ENCODE measurements at places on chromosomes 16 and 17.

DNA sequence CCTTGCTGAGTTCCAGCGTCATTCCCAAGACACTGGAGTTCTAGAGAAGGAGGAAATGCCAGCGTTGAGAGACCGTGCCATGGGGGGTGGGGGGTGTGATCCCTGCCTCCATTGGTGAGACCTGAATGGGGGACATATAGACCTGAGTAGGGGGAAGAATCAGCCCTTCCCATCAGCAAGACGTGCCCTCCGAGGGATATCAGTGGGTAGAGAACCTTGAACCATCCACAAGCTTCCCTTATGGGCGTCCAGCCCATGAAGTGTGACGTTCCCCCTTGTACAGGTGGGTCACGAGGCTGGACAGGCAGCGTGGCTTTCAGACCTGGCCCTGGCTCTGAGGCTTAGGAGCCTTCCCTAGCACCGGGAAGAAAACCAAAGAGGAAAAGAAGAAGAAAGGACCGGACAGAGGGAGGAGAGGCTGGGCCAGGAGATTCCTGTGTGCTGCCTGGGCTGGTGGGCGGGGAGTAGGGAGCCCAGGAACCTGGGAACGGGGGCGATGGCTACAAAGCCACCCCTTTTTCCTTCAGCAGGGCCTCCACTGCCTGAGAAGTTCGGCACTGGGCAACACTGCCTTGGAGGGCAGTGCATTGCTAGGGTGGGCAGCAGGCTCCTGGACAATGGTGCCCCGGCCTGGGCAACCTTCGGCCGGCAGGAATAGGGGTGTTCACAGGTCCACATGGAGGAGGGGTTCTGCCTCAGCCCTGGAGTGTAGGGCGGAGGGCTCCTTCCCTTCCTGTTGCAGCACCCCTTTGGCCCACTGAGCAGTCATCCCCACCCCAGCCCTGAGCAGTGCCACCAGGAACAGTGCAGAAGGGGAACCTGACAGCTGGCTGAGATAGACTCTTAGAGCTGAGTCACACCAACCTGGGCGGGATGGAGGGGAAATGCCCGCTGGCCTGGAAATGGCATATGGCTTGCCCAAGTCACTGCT is 7.2 kb downstream of the RAB11FIP4 start:
- no peak for DNase-seq

GRCh38 chr17:42246515-42246914 is 29.7 kb downstream of the STAT5B start:
- DNase-seq: no peak

DNA sequence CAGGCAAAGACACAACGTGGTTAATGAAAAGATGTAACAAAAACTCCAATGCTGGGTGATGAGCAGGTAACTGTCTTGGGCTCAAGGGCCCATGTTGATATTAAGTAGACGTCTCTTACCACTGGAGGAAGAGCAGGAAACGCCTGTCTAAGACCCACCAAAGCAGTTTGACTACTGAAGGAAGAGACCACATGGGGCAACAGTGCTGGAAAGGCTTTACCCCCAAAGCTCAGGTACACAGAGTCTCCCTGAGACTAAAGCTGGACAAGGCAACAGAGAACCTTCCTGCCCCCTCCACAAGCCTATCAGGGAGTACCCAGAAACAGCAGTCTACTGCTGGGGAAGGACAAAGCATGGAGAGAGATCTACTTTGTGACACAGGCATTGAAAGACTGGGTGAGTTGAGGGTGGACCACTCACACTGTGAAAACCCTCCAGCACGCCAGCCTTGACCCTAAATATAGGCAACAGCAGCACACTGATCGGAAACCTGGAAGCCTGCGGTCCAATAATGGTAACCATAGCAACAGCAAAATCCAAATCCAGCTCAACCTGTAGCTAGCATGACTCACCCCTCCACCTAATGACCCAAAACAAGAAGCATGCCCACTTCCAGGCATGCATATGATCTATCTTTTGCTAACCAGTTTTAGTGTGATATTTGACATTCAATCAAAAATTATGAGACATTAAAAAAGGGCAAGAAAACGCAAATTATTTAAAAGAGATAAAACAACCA is 270.5 kb upstream of the SDK2 start:
- DNase-seq: no peak

DNA sequence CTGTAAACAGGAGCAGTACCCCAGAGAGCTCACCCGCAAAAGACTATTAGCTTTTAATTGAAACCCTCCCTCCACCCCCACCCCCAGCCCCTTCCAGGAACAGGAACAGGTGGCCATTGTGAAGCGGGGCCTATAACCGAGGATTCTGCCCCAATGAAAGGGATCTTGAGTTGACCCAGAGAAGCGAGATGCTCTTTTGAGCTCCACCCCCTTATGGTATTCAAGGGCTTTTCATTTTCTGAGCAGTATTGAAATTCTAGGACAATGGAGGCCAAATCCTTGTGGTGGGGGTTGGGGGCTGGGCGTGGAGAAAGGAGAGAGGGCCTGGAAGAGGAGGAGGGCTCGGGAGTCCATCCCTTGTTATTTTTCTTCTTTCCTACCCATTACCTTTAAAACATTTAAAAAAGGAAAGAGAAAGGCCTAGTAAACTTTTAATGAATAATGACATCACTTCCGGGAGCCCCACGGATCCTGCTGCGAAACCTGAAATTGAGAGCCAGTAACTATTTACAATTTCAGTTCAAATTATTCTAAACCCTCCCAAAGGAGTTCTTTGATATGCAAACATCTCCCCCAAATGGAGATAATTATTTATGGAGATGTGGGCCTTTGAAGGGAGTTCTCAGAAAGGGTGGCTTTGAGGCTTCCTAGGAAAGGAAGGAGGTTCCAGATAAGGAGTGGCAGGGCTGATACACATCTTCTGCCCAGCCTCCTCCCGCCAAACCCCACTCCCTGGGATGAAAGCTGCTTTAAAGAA is 30.5 kb downstream of the HS3ST3B1 start:
- no peak for DNase-seq

DNA sequence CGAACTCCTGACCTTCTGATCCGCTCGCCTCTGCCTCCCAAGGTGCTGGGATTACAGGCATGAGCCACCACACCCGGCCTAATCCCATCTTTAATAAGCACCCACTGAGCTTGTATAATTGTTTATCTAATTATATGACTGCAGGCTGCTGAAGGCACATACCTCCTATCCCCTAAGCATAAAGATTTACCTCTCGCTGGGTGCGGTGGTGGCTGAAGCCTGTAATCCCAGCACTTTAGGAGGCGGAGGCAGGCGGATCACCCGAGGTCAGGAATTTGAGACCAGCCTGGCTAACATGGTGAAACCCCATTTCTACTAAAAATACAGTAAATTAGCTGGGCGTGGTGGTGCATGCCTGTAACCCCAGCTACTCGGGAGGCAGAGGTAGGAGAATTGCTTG is 20.1 kb upstream of the YWHAE start:
- DNase-seq: no peak

- no peak for DNase-seq
Measured at GRCh38 chr16:27285676-27286196, 17.2 kb upstream of the NSMCE1 start.

- DNase-seq: no peak
Measured at GRCh38 chr17:17822189-17822588, 14.6 kb downstream of the SREBF1 start.

GRCh38 chr17:69358688-69359596 is 32.0 kb upstream of the ABCA5 start:
- no peak for DNase-seq

- DNase-seq: no peak
Measured at GRCh38 chr16:54647725-54648221, 282.9 kb upstream of the IRX5 start.

GRCh38 chr17:72613806-72614292 is 478.6 kb downstream of the SLC39A11 start:
- DNase-seq: peak; percentile 68

DNA sequence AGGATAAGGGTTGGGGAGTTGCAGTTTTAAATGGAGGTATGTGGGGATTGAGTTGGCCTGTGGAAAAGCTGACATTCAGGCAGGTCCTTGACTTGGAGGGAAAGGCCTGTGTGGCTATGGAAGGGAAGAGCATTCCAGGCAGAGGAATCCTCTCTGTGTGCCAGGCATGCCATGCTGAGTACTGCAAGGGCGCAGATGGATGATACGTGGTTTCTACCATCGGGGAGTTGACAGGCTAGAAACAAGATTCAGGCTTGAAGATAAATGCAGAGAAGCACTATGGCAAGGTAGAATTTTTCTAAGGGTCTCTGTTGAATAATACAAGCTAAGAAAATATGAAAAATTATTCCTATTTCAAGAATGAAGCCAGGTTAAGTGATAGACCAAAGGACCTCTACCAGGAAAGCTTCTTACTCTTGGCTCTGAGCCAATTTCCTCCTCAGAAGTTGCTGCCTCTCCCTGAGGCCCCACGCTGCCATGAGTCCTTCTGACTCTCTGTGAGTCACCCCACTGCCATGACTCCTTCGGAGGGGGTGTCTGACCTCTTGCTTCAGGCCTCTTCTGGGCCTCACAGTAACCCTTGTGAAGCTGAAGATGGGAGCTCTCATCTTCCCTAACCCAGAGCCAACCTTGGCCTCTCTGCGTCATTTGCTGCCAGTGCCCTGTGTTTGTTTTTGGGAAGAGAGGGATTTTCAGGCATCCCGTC is 75.8 kb downstream of the WNT3 start:
- peak; percentile 80 for DNase-seq

GRCh38 chr17:81422776-81423697 is 27.8 kb downstream of the BAHCC1 start:
- DNase-seq: peak; percentile 39

GRCh38 chr16:50302472-50303005 is 36.2 kb downstream of the ADCY7 start:
- DNase-seq: no peak

- no peak for DNase-seq
Measured at GRCh38 chr17:80761110-80761871, 216.7 kb downstream of the RPTOR start.

DNA sequence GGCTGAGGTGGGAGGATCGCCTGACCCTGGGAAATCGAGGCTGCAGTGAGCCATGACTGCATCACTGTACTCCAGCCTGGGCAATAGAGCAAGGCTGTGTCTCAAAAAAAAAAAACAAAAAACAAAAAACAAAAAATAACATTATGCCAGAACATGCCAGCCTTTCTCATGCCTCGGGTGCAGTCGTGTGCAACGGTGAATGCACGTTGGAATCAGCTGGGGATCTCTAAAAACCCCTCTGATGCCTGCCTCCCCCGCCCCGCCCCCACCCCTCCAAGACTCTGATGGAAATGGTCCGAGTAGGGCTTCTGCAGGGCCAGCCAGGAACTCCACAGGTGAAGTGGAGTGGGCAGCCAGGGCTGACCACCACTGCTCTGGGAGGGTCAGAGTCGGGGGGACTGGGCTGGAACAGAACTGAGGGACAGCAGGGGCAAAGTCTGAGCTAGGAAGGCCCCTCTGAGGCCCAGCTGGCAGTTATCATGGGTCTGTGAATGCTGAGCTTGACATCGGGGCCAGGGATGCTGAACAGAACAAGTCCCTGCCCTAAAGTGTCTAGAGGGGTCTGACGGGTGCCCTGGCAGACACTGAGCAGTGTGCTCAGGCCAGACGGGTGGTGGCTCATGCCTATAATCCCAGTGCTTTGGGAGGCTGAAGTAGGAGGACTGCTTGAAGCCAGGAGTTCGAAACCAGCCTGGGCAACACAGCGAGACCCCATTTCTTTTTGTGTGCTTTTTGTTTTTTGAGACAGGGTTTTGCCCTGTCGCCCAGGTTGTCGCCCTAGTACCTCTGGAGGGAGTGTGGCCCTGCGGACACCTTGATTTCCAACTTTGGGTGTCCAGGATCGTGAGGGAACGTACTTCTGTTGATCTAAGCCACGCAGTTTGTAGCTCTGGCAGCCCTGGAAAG is 193.4 kb upstream of the GSE1 start:
- DNase-seq: no peak

- no peak for DNase-seq
Measured at GRCh38 chr16:53495325-53495724, 7.7 kb downstream of the AKTIP start.

DNA sequence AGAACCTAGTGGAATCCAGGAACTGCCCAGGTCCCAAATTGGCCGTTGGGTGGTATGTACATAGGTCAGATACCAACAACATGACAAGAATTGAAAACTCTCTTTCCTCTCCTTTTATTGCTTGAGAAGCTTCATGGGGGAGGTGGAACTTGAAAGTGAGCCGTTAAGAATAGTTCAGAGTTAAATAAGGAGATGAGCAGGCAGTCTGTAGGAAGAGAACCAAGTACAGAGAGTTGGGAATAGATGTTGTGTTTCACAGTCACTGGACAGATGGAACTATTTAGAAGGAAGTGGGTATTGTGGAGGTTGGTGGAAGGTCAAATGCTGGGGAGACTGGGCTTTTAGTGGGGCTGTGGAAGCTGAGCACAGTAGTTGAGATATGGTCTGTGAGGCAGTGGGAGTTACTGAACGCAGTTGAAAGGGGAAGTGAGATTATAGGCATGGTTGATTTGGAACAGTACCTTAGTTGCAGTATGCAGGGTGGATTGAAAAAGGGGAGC is 26.4 kb downstream of the ARHGAP44 start:
- DNase-seq: no peak

- no peak for DNase-seq
Measured at GRCh38 chr16:84606081-84606875, 11.6 kb downstream of the COTL1 start.

DNA sequence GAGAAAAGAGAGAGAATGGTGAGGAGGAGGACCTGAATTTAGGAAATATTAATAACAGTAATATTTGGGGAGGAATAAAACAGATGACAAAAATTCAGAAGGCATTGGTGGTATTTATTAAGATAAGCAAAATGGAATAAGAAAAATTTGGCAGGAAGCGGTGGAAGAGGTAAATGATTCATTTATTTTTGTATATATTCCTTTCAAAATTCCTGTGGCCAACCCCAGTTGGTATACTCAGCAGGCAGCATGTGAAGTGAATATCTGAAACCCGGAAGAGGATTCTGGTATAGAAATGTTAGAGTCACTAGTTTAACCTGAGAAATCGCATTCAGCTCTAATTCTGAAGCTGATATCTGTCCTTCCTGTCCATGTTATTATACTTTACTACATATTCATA is 792.0 kb downstream of the KCNJ2 start:
- DNase-seq: no peak

- no peak for DNase-seq
Measured at GRCh38 chr17:42918902-42919521, 18.4 kb downstream of the G6PC1 start.

DNA sequence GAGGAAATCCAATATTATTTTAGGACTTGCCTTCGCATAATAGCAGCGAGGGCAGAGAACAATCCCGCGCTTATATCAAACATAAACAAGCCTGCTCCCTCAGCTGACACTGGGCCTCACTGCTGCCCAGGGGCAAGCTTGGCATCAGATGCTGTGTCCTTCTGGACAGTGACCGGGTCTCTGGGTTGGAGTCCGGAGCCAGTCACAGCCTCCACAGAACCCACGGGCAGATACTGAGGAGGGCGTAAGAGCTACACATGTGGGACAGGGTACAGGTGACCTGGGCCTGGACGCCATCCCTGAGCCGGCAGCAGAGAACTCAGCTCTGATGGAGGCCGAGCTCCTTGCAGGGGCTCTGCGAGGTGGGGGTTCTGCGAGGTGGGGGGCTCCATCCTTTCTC is 14.7 kb upstream of the ZNF469 start:
- no peak for DNase-seq

GRCh38 chr16:12964461-12964860 is 63.1 kb downstream of the SHISA9 start:
- DNase-seq: no peak

Measured in epithelial cell of prostate (primary cell).